ENCODE measurements at places on chromosomes 4 and X.

DNA sequence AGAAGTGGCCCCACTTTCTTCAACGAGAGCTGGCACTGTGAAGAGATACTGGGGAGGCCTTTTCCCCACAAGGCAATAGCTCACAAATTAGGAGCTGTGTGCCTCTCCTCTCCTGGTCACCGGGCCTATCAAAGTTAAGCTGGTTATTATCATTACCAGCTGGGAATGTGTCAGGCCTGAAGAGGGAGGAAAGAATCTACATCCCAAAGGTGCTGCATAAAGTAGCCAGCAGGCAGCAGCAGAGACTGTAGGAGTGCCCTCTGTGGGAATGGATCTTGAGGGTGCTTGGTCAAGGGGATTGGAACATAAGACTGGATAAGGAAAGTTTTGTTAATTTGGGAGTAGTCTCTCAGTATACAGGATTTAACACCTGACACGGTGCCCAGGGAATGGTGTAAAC lies 9.1 kb upstream of the TMPRSS11D start:
- DNase-seq = no peak

DNA sequence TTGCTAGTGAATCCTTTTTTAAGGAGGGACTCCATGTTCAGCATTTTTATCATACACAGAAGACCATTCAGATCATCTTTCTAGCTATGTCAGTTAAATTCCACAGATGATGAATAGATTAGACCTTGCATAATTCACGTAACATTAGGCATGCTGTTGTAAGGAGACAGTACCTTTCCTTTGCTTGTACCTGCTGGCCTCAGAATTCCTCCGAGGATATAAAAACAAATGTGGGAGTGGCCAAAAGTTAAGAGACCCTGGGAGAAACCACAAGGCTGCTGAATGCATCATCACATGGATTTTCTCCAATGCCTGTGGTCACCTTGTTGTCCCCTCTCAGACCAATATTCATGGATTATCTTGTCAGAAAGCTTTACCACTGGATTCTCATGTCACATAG lies 201.4 kb downstream of the MAGEB17 start:
- no peak for DNase-seq

DNA sequence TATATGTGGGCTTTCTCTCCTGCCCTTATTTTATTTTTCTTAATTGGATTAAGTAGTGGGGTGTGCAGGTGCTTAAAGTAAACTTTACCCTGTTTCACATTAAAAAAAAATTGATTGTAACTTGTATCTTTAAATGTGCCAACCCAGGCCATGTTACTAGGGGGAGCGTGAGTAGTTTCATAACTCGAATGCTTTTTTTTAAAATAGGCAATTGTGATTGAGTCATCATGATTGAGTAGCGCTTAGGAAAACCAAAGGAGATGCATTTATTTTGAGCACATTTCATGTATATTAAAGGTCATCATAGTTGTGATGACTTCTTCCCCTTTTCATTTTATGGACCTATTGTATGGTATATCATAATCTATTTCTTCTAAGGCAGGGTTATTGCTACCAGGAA lies 32.2 kb downstream of the GPAT3 start:
- DNase-seq = no peak

DNA sequence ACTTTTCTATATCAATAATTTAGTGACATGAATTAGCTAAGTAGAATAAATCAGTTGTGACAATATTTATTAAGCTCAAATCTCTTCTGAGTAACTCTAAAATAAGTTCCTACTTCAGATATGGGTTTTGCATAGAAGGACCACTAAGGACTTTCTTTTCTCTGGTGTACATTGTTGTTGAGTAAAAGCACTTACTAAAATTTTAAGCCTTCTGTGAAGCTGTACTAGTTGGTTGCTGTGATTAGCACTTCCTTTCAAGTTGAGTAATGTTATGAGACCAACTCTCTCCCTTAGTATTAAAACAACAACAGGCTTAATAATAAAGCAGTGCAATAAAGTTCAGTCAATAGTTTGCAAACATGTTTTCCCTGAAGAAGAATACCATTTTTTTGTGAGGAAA lies 667.4 kb upstream of the NDST4 start:
- DNase-seq = no peak

DNA sequence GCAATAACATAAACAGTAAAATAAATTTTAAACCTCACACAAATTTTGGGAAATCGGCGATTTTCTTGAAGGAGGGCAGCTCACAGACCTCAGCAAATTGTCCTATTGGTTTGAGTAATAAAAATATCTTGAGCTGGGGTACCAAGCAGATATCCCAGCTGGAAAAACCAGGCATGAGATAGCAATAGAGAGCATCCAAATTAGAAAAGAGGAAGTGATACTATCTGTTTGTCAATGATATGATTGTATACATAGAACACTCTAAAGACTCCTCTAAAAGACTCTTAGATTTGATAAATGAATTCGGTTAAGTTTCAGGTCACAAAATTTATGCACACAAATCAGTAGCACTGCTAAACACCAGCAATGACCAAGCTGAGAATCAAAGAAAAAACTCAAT lies 90.5 kb upstream of the ACTRT1 start:
- DNase-seq = no peak

DNA sequence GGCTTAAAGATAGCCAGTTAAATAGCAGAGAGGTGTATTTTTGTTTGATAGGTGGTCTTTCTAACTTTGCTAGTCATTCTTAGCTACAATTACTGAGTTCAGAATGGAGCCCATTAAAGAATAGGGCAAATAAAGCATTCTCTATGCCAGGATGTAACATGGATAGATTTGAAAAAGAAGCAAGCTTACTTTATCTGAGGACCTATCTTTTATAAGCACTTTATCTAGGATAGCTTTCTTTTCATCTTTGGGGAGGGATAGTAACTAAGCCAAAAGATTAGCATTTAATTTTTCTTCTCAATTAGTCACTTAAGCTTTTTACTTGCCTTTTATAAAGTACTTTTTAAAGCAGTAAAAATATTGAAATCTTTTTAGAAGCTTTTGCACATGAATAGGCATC lies 1148.0 kb upstream of the DIAPH2 start:
- DNase-seq = no peak

GRCh38 chr4:97367878-97368277 lies 775.4 kb downstream of the STPG2 start:
- DNase-seq = no peak
